Activated T-helper 1 cell treated with anti-CD3 and anti-CD28 coated beads, Interleukin-12 subunit alpha, Interleukin-12 subunit beta, Interleukin-2, Interleukin-4 antibody, amounts not matched to agents 30 ng/mL and 10 ng/mL and 1 ng/mL, durations not matched to agents 14 hours and 24 hours and 36 hours (primary cell): ENCODE measurements at places on chromosomes 7 and 10. TPM values are rescaled to one million over a fixed set of nuclear protein-coding genes. Genes with fewer than 3 reads are reported as not detected.

MACC1 gene
- not detected in 2 replicates for total RNA-seq

PGAM2 gene
- 0.42 and 0.78 TPM in 2 replicates for total RNA-seq

ADRB1 gene
- not detected in 2 replicates for total RNA-seq

PDGFA gene
- 8.5 and 8.8 TPM in 2 replicates for total RNA-seq

RASSF4 gene
- 1.3 and 2.5 TPM in 2 replicates for total RNA-seq

ANAPC16 gene
- 80.0 and 81.6 TPM in 2 replicates for total RNA-seq

BTBD16 gene
- not detected in 2 replicates for total RNA-seq

SPDYE8 gene
- total RNA-seq, result not detected in 2 replicates

ITGA8 gene
- not detected in 2 replicates for total RNA-seq

DNA sequence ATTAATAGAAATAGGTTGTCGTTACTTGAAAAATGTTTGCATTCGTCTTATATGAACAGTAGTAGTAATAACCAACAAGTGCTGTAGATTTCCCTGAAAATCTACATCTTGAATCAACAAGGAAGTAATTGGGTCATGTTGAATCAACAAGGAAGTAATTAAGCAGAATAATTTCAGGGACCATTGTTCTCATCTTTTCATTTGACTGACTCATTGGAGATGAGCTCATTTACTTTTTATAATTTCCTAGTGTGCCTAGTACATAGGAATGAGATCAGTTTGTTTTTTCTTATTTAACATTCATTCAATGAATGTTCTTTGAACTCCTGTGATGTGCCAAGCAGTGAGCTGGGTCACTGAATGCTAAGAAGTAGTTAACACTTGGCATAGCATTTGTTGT is 8.2 kb downstream of the CLDN12 start:
- DNase-seq, result no peak
- H3K27me3 ChIP-seq, result no peaks in the 10 kb centered on the region
- H3K36me3 ChIP-seq, result peaks cover 13% of the 10 kb centered on the region
- H3K4me3 ChIP-seq, result no peak overlapping the region

GRCh38 chr7:94418851-94419250 is 24.2 kb downstream of the COL1A2 start:
- H3K4me1 ChIP-seq, result no peaks in the 10 kb centered on the region
- H3K27me3 ChIP-seq, result peaks cover 3% of the 10 kb centered on the region

- no peak overlapping the region for H3K4me3 ChIP-seq
- no peak for DNase-seq
- no peak overlapping the region for H3K27ac ChIP-seq
These were observed 1027.8 kb upstream of the LRRTM3 start for GRCh38 chr10:65898055-65898454.

- no peaks in the 10 kb centered on the region for H3K27me3 ChIP-seq
- no peak overlapping the region for H3K27ac ChIP-seq
These were observed 33.4 kb downstream of the STARD3NL start for GRCh38 chr7:38211486-38211885.

DNA sequence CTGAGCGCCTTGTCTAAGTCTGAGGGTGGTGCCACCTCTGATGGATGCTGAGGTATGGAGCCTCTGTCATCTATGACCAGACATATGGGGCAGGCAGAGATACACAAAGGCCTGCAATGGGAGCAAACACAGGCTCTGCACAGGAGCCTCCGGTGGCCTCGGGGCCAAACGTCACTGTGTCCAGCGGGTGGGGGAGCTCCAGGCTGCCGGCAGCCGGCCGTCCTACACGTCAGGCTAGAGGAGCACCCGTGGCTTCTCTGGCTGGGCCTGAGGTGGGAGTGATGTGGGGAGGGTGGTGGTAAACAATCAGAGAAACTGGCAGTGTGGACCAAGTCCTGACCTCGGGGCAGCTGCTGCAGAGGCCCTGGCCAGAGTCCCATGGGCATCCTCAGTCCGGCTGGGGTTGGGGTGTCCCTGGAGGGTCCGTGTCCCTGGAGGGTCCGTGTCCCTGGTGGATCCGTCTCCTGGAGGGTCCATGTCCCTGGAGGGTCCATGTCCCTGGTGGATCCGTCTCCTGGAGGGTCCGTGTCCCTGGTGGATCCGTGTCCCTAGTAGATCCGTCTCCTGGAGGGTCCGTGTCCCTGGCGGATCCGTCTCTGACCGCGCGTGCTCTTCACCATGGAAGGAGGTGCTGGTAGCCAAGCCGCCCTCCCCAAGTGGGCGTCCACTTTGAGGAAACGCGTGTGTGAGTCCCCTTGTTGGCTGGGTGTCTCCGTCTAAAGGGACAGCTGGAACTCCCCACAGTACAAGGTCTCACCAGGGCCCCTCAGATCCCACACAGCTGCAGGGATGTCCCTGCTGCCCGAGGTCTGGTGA is 24.2 kb upstream of the FAM20C start:
- H3K36me3 ChIP-seq, result no peaks in the 10 kb centered on the region
- H3K4me1 ChIP-seq, result no peaks in the 10 kb centered on the region
- DNase-seq, result no peak
- H3K27me3 ChIP-seq, result no peaks in the 10 kb centered on the region
- H3K4me3 ChIP-seq, result no peak overlapping the region
- H3K27ac ChIP-seq, result no peak overlapping the region

GRCh38 chr10:28470873-28471651 is 61.9 kb upstream of the WAC start:
- H3K4me3 ChIP-seq, result no peak overlapping the region
- H3K27ac ChIP-seq, result no peak overlapping the region
- peaks cover 3% of the 10 kb centered on the region for H3K27me3 ChIP-seq
- H3K36me3 ChIP-seq, result no peaks in the 10 kb centered on the region
- no peak for DNase-seq
- no peaks in the 10 kb centered on the region for H3K4me1 ChIP-seq

- H3K27me3 ChIP-seq, result no peaks in the 10 kb centered on the region
- DNase-seq, result no peak
- no peak overlapping the region for H3K27ac ChIP-seq
- no peaks in the 10 kb centered on the region for H3K4me1 ChIP-seq
- H3K36me3 ChIP-seq, result no peaks in the 10 kb centered on the region
These were observed 253.5 kb downstream of the ABCA13 start for GRCh38 chr7:48424731-48425130.

- no peaks in the 10 kb centered on the region for H3K4me1 ChIP-seq
- DNase-seq, result peak; percentile 2
These were observed at the start of gene SEMA3D for GRCh38 chr7:85186521-85187241. Gene SEMA3D (minus strand): TSS chr7:85187056. CDS start chr7:85121891, 65,165 bp downstream.

- H3K27ac ChIP-seq, result no peak overlapping the region
- DNase-seq, result no peak
- H3K4me1 ChIP-seq, result peaks cover 6% of the 10 kb centered on the region
- no peak overlapping the region for H3K4me3 ChIP-seq
- H3K27me3 ChIP-seq, result peaks cover 4% of the 10 kb centered on the region
These were observed 43.4 kb downstream of the BPGM start for GRCh38 chr7:134690016-134690415.

- H3K4me1 ChIP-seq, result no peaks in the 10 kb centered on the region
- H3K27ac ChIP-seq, result no peak overlapping the region
- H3K36me3 ChIP-seq, result no peaks in the 10 kb centered on the region
These were observed 1302.3 kb downstream of the XPNPEP1 start for GRCh38 chr10:108620821-108621534.

DNA sequence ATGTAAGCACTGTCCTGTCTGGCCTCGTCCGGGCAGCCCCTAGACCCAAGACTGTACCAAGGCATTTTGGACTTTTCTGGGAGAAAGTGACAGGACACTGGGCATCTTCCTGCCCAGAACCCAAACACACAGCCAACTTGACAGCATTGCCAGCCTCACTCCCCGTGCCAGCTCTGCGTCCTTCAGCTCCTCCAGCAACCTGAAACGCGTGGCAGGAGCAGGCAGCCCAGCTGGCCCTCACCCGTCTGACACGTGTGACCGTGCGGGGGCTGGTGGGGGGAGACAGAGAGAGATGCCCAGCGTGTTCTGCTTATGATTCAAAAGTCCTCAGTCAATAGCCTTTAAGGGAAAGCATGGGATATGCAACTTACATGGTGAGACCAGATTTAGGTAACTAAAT is 50.3 kb upstream of the SLC29A3 start:
- no peaks in the 10 kb centered on the region for H3K36me3 ChIP-seq
- H3K27me3 ChIP-seq, result peaks cover 5% of the 10 kb centered on the region
- H3K27ac ChIP-seq, result no peak overlapping the region
- no peaks in the 10 kb centered on the region for H3K4me1 ChIP-seq
- no peak overlapping the region for H3K4me3 ChIP-seq
- no peak for DNase-seq

DNA sequence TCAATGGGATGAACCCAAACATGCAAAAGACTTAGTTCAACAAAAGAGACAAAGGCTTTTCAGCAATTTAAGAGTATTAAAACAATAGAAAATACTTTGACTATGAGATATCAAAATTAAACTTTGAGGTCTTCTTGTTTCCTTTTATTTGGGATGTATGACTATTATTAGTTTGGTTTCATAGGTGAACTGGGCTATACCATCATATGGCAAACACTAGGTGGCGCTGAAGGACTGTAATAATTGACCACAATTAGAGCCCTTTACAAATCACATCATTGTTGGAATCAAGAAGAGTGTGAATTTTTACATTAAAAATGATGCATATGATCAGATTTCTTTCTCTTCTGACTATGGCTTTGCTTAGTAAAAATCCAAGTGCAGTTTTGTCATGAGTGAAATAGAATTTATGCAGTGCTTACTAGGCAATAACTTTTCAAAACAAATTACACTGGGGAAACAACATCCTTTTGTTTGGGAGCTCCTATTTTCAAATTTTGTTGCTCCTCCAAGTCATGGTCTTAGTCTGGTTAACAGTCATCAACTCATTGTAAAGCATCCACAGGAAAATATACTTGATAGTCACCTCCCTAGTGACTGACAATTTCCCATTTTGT is 14.7 kb upstream of the NXPH1 start:
- H3K36me3 ChIP-seq, result no peaks in the 10 kb centered on the region
- DNase-seq, result no peak
- peaks cover 7% of the 10 kb centered on the region for H3K27me3 ChIP-seq
- H3K27ac ChIP-seq, result no peak overlapping the region
- H3K4me3 ChIP-seq, result no peak overlapping the region

DNA sequence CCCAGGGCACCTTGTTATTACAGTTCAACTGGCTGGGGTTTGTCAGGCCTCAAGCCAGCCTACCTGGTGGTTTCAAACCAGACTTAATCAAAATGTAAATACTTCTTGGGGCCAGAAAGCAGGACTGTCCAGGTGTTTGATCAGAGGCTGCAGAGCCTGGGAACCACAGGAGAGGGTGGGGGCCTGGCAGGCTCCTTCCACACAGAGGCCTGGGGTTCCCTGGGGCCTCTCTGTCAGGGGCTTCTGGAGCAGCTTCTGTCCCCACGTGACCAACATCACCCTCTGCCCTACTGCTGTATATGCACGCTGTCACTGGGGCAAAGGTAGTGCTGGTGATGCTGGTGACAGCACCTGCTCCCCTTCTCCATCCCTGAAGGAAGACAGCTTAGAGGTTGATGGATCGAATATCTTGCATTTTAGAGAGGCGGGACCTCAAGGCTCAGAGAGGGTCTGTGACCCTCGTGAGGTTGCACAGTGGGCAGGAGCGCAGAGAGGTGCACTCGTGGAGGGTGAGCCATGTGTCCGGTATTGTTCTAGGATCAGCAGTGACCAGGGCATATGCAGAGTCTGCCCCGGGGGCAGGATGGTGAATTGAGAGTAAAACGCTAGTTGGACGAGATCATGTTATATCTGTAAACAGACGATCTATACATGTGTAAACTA is 95.4 kb downstream of the GRK5 start:
- H3K36me3 ChIP-seq, result peaks cover 8% of the 10 kb centered on the region
- DNase-seq, result no peak
- peak overlapping the region; percentile 48 for H3K4me3 ChIP-seq
- peak overlapping the region; percentile 59 for H3K27ac ChIP-seq
- H3K27me3 ChIP-seq, result peaks cover 2% of the 10 kb centered on the region

DNA sequence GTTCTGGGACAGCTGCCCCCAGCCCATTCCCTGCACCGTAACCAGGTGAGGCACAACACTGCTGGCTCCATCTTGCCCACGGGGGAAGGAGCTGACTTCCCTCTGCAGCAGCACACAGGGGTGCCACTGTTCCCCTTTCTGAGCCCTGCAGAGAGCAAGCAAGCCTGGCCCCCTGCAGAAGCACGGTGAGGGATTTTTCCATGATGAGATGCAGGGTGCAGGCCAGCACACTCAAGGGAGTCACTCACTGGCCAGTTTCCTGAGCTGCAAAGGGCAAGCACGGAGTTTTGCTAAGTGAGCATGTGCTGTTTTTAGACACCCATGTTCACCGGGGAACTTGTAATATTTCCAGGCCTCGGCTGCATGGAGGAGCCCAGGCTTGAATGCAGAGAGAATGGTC is 176.6 kb downstream of the PIP4K2A start:
- H3K27me3 ChIP-seq, result no peaks in the 10 kb centered on the region
- no peak overlapping the region for H3K27ac ChIP-seq
- H3K4me3 ChIP-seq, result no peak overlapping the region
- H3K36me3 ChIP-seq, result peaks cover 61% of the 10 kb centered on the region
- H3K4me1 ChIP-seq, result no peaks in the 10 kb centered on the region

DNA sequence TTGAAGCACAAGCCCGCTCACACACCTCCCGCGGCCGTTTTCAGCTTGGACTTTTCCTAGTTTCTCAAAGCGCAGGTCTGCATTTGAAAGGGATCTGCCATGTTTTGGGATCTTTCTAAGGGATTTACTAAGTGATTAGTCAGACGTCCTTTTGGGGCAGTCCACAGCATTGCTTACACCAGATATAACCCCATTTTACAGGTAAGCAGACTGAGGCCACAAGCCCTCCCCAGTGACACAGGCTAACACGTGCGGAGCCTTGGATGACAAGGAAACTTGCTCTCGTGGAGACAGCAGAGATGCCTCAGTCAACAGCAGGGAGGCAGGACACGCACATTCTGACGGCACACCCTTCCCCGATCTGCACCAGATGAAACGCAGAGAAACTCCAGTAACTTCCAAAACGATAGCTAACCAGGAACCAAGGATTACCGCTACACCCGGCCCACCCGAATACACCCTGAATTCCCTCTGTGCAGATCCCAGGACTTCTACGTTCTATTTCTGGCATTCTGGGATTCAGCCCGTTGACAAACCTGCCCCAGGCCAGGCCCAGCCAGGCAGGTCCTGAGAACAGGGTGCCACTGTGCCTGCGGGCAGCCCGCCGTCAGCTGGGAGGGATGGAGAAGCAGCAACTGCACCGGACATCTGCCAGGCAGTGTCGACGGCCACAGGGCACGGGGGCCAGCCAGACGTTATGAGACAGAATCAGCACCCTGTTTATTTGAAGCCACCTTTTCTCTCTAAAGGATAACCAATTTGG is 27.9 kb downstream of the FOXL3 start:
- no peak overlapping the region for H3K4me3 ChIP-seq
- no peaks in the 10 kb centered on the region for H3K4me1 ChIP-seq
- H3K27ac ChIP-seq, result no peak overlapping the region
- no peak for DNase-seq
- H3K27me3 ChIP-seq, result peaks cover 18% of the 10 kb centered on the region

DNA sequence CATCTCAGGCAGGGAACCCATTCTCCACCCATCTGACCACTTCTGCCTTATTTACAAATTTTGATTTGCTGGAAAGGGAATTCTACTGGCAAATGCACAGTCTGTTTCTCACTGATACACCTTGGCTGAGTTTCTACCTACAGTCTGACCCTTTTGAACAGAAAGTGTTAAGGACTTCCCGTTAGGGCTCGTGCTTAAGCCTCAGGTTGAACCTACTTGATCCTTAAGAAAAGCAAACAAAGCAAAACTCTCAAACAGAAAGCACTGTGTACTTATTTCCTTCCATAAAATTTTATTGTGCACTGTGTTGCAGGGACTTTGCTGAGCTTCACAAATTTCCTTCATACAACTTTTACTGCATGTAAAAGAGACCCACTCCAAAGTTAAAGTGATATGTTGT is 367.8 kb downstream of the NRG3 start:
- H3K4me3 ChIP-seq, result no peak overlapping the region
- H3K36me3 ChIP-seq, result no peaks in the 10 kb centered on the region
- H3K27me3 ChIP-seq, result no peaks in the 10 kb centered on the region

- no peaks in the 10 kb centered on the region for H3K27me3 ChIP-seq
- no peak overlapping the region for H3K27ac ChIP-seq
- H3K36me3 ChIP-seq, result no peaks in the 10 kb centered on the region
- DNase-seq, result no peak
These were observed 170.0 kb downstream of the ARL5B start for GRCh38 chr10:18829259-18829658.
